Activated T-cell treated with anti-CD3 and anti-CD28 coated beads for 4 hours (primary cell): ENCODE measurements at places on chromosomes 2 and 18.

- DNase-seq = no peak
These were observed 752.8 kb upstream of the CELF4 start for GRCh38 chr18:38318416-38318815.

GRCh38 chr2:101830555-101830954, 133.0 kb downstream of the MAP4K4 start:
- DNase-seq = no peak

- no peak for DNase-seq
These were observed 21.2 kb downstream of the CAPG start for GRCh38 chr2:85388878-85389538.

- DNase-seq = no peak
These were observed 12.5 kb upstream of the TGOLN2 start for GRCh38 chr2:85340034-85340892.

GRCh38 chr2:36357847-36358659, 2.5 kb downstream of the CRIM1 start:
- no peak for DNase-seq

GRCh38 chr2:30346471-30347169, 100.4 kb upstream of the LCLAT1 start:
- no peak for DNase-seq

DNA sequence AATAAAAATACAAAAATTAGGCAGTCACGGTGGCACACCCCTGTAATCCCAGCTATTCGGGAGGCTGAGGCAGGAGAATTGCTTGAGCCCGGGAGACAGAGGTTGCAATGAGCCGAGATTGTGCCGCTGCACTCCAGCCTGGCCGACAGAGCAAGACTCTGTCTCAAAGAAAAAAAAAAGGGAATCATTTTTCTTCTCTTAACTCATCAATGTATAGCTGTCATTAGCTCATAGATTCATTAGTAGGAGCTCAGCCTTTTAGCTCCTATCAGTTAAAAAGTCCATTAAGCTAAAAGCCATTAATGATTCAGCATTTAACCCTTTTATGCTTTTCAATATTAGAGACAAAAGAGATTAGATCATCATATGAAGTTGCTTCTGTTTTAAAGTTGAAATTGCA, 5.8 kb upstream of the NBAS start:
- no peak for DNase-seq

DNA sequence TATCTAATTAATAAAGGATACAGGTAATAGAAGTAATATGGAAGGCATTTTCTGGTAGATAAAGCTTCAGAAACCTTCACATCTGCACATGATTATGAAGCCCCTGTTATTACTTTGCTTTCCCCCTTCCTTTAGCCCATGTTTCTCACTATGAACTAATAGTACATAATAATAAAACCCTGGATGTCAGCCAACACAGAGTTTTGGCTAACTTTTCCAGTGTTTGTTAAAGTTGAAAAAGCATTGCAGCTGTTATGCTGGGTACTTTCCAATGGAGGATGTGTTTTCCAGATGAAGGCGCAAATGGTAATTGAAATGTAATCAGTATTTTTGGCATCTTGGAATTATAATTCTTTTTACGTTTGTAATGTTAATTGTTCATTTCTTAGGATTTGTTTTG, 43.5 kb downstream of the SPTBN1 start:
- DNase-seq = no peak

DNA sequence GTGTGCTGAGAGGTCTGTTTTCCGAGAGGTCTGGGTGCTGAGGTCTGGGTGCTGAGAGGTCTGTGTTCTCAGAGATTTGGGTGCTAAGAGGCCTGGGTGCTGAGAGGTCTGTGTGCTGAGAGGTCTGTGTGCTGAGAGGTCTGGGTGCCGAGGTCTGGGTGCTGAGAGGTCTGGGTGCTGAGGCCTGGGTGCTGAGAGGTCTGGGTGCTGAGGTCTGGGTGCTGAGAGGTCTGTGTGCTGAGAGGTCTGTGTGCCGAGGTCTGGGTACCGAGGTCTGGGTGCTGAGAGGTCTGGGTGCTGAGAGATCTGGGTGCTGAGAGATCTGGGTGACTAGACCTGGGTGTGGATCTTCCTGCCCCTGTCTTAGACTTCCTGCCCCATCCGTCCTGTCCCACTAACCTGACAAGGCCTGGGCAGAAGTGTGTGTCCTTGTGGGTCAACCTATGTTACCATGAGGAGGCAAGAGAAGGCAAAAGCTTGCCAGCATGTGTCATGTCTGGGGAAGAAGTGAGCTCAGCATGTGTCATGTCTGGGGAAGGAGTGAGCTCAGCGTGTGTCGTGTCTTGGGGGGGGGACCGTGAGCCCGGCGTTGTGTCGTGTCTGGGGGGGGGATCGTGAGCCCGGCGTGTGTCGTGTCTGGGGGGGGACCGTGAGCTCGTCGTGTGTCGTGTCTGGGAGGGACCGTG, 69.3 kb downstream of the KCNG2 start:
- no peak for DNase-seq
